Stimulated activated naive B cell treated with anti-CD40 and anti-IgM and Interleukin-4, amounts not matched to agents 10 μg/mL and 1 μg/mL and 100 μg/mL, for 72 hours (primary cell): ENCODE measurements at places on chromosomes 7 and 10.

DNA sequence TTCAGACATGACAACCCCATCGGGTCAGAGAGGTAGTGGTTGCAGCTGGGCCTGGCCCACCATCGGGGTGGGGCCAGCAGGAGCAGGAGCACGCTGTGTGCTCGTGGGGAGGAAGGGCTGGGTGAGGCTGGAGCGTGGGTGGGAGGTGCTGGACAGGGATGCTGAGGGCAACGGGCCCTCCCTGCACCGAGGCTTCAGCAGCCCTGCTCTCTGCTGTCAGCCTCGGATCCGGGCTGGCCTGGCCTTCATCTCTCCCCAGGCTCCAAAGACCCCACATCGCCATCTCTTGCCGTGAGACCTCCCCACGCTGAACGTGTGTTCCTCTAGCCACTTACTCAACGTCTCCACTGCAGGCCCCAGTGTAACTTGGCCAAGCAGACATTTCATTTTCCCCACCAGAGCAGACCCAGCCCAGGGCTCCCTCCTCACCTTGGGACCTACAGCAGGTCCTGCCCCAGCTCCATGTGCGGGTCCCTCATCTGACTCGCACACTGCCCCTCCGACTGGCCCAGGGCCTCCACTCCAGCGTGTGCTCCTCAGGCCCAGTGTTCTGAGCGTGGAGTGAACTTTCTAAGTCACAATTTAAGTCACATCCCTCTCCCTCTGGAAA is 462.4 kb downstream of the DNAJB6 start:
- no peak for DNase-seq

DNA sequence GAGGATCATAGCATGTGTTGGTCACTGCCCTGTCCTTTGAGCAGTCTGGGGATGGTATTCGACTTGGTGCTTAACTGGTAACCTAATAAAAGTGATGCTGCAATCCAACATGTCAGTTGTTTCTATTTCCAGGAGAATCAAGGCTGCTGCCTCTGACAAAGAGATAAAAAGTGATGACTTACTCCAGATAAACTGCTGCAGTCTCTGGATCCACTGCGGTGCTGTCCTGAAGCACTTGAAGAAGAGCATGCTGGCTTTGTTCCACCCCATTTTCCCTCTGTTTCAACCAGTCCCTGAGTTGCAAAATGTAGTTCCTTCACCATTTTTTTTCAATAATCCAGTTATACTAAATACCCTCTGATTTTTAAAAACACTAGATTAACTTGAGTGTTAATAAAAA is 403.5 kb upstream of the ANKRD30A start:
- no peak for DNase-seq

DNA sequence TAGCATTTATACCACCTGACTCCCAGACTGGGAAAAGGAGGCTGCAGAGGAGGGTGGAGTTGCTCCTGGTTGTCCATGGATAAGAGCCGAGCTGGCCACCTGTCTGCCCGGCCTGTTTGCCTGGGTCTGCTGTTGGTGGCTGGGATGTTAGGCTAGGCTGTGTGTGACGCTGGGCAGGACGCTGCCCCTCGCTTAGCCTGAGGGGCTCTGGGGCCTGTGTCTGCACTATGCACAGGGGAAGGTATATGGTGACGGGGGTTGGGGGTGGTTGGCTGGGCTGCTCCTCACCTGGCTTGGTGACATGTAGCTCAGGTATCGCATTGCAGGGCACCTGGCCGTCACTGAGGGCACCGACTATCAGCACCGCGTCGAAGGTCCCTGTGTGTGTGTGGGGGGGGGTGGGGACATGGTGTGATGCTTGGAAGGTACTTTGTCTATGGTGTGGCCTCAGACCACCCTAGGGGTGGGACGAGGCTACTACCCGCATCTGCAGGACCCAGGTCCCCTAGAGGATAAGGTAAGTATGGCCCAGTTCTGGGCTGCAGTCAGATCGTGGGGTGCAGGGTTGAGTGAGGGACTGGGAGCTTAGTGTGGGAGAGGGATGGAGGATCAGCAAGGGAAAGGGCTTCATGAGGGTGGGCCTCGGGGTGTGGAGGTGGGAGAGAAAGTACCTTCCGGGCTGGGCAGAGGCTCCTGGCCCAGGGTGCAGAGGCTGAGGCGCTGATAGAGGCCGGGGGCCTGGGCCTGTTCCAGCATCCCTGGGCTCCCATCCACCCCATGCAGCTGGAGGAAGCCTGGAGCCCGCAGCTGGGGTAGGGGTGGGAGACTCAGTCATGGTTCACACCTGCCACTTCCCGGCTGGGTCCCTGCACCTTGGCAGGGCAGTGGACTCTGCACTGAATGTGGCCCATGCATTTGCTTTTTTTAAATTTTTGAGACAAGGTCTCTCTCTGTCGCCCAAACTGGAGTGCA is 2.3 kb downstream of the METTL27 start:
- DNase-seq = no peak

GRCh38 chr10:117421985-117422384 is 46.7 kb upstream of the PDZD8 start:
- DNase-seq = no peak

DNA sequence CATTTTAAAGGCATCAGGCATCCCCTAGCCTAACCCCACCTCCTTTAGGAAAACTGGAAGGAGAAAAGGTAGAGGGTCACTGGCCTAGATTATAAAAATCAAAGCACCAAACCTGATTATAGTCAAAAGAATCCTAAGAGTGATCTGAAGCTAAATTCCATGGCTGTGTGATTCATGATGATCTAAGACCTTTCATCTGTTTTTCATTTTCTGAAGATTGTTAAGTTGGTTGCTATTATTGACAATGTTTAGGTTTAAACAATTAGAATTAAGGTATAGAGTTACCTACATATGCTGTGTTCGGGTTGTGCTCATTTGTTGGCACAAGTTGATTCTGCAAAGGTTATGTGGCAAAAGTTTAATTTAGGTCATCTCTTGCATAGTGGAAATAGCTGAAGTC is 148.7 kb downstream of the BICC1 start:
- no peak for DNase-seq

DNA sequence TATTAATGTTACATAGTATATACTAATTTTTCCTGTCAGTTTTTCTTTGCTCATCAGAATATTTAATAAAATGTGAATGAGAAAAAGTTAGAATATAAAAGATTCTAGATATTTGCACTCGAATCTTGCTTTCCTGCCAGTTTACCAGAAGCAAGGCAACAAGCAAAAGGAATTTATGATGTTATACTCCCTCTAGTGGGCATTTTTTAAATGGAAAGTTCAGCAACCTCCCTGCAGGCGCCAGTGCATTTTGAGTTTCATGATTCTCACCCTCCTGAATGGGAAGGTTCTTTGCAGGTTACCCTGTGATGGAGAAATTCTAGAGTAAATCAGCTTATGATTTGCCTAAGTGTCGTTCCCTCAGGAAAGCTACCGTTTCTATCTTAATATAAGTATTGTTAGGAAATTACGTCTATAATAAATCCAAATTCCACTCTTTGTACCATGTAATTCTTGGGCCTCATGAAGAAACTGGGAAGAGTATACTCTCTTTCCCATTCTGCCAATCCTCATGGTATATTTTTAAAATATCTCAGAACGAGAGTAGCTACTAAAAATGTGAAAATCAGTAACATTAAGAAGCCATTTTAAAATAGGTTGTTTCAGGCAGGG is 350.0 kb downstream of the CRPPA start:
- DNase-seq = no peak

DNA sequence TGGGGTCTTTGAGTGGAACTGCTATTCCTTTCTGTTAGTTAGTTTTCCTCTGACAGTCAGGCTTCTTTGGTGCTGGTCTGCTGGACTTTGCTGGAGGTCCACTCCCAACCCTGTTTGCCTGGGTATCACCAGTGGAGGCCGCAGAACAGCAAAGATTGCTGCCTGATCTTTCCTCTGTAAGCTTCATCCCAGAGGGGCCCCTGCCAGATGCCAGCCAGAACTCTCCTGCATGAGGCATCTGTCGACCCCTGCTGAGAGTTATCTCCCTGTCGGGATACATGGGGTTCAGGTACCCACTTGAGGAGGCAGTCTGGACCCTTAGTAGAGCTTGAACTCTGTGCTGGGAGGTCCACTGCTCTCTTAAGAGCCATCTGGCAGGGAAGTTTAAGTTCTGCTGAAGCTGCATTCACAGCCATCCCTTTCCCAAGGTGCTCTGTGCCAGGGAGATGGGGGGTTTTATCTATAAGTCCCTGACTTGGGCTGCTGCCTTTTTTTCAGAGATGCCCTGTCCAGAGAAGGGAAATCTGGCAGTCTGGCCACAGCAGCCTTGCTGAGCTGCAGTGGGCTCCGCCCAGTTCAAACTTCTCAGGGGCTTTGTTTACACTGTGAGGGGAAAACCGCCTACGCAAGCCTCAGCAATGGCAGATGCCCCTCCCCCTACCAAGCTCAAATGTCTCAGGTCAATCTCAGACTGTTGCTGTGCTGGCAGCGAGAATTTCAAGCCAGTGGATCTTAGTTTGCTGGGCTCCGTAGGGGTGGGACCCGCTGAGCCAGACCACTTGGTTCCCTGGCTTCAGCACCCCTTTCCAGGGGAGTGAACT is 89.7 kb upstream of the CDK6 start:
- DNase-seq = no peak

DNA sequence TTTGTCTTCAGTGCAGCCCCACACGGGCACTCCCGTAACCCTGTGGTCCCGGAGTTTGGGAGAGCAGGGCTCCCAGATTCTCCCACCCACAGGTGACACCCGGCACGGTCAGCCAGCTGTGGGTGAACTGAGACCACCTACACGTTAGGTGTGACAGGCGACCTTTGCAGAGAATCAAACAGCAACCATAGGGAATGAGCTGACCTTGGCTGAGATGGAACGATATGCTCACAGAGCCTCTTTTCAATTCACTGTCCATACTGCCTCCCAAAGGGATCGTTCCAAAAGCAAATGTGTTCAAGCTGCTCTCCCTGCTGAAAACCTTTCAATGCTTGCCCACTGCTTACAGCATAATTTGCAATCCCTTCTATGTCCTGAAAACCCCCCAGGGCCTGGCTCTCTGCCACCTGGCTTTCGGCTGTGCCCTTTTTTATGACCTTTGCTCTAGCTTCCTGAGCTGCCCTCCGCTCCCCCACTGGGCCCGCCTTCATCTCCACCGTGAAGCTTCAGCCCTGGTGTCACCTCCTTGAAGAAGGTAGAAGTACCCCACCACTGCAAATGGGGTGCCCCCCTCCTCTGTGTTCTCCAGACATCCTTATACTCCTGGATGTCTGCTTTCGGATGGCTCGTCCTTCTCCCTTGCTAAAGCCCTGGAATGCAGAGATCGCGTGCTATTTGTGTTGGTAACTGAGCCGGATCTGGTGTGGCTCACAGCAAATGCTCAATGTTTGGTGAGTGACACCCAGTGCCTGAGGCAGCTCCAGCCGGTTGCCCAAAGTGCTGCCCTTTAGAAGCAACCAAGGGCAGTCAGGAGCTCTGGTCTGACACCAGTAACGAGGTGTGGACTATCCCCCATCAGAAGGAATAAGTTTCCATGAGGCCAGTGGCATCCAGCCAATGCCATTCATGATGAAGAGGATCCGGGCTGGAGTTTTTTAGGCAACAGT is 90.4 kb downstream of the KIAA1549 start:
- DNase-seq = no peak

DNA sequence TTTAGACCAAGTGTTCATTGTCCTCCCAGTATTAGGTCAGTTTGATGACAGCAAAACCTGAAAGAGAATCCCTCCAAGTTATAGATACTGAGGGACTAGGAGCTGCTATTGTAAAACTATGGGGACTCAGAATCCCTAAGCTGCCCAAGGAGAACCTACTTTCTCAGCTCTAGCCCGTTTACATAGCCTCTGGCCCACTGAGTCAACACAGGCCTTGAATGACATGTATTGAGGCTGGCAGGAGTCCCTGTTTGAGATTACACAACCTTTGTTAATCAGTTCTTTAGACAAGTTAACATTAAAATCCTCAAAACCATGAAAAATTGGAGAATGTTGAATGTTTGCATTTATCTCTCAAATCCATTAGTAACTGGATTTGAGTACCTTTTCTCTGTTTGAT is 1079.0 kb downstream of the KCNMA1 start:
- no peak for DNase-seq

GRCh38 chr7:158603773-158604755 is 16.4 kb upstream of the PTPRN2 start:
- DNase-seq = no peak

DNA sequence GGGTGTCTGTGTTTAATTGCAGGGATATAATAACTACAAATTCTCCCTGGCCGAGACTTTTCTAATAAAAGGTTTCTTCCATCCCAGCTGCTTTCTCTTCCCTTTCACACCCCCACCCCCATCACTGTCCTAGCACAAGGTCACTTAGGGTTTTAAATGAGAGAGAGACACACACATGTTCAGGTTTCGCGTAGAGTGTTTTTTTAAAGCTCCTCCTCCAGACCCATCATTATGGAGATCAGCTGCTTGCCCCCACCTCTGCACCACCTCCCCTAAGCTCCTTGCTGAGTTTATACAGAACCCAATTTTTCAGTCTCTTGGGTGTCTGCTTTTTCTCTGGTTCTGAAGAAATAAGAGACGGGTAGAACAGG is 18.6 kb downstream of the LRMDA start:
- no peak for DNase-seq

GRCh38 chr10:60368875-60369546 is 20.7 kb downstream of the ANK3 start:
- DNase-seq = no peak

- no peak for DNase-seq
Observed at GRCh38 chr10:34808801-34809745, 6.0 kb downstream of the PARD3 start.

GRCh38 chr7:73758581-73759138 is 11.4 kb downstream of the CLDN3 start:
- no peak for DNase-seq

DNA sequence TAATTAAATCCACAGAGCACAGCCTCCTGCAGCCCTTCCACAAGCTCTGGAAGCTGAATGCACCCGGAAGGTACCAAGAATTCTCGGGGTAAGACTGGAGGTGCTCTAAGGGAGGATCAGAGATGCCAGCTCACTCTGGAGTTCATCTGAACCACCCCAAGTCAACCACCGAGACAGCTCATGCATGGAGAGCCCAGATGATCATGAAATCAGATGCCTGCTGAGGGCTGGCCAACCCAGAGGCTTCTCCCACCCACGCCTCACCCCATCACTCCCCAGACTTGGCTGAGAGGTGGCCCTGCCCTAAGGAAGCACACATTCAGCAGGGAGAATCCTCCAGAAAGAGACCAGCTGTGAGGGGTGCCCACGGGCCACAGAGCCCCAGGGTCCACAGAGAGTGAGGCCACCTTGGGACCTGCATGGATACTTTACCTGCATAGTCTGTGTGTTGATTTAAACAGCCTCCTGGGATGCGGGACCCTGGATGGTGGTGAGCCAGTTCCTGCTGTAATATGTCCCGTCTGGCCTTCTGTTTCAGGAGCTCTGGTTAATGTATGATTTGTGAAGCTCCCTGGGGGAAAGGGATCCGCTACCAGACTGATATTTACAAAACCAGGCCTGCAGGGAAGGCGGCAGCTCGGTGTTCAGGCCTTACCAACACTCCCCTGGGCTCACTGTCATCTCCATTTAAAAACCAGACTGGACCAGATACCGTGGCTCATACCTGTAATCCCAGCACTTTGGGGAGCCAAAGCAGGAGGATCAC is 64.9 kb downstream of the INSIG1 start:
- no peak for DNase-seq
